HuH-7.5 (cell line): ENCODE measurements at places on chromosomes 13 and 19.

DNA sequence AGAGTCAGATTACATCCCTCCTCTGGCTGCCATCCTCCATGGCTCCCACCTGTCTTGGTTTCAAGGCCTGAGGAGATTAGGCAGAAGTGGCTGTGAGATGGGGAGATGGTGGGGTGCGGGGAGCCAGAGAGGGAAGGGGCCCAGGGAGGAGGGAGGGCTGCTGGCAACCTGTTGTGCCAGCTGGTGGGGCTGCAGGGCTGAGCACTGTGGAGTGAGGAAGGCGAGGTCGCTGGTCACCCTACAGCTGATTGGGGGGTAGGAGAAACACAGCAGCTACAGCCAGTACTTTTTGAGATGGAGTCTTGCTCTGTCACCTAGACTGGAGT lies 48.3 kb downstream of the CD320 start:
- DNase-seq = no peak

- peak; percentile 67 for DNase-seq
Measured at GRCh38 chr13:79861731-79862130, 380.8 kb downstream of the NDFIP2 start.

DNA sequence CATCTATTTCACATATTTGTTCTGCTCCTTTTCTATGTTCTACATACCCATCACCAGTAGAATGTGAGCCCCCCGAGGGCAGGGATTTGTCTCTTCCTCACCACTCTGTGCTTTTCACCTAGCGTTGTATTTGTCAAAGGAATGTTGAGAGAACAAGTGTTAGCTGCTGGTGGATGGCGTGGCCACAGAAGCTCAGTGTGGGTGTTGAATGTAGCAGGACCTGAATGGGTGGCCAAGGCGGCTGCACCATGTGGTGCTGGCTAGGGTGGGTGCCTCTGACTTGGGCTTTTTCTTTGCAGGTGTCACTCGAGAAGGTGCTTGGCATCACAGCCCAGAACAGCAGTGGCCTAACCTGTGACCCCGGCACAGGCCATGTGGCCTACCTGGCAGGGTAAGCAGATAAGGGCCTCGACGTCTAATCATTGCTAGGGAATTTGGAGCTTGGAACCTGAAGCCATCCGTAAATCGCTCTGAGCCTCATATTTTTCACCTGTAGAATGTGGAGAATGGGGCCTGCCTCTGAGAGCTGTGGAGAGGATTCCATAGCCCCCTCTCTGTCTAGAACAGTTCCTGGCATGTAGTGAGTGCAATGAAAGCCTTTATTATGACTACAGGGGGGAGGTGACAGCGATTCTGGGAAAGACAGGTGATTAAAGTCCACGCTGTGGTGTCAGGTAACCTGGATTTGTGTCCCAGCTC lies 3.9 kb downstream of the WDR62 start:
- DNase-seq = no peak

DNA sequence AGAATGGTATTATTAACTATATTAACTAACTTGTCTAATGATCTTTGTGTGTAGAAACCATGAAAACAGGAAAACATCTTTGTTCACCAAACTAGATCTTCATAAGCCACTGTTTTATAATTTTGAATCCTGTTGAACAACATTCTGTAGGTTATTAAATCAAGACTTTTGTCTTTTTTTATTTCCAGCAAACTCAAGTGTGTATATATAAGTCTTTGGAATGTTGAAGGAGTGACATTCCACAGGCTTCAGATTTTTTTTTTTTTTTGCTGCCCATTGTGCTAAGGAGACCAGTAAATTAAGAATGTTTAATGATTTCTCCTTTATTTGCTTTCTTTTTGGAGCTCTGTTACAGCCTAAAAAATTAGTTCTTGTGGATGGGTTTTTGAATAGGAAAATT lies 89.6 kb downstream of the LMO7 start:
- DNase-seq = no peak

DNA sequence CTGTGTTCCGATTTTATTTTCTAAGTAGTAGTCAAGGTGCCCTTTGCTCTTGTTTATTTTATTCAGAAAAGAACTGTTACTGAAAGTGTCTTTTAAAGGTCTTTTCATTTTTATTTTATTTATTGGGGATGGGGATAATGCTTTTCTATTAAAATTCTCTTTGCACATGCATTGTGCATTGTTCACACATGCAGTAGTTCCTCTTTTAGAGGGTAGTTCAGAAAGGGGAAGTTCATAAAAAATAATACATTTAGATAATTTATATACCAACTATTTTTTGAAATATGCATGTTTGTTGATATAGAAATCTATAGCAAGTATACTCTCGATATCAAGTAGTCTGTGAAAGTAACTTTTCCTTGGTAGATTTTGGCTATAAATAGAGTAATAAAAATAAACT lies 3.5 kb downstream of the GPC5 start:
- no peak for DNase-seq

DNA sequence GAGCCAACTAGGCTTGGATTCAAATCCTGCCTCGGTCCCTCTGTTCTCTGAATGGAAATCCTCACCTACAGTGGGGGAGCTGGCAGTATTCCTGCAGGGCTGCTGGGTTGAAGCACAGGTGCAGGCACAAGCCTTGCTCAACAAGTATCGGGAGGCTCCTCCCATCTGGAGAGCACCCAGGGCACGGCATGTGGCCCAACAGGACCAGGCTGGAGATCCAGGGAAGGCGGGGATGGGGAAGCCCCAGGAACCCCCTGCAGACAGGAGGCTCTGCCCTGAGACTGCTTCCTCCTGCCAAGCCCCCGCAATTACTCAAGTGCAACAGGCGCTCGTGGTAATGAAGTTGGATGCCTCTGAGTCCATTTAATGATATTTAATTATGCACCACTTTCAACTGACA lies 128.0 kb upstream of the VSTM2B start:
- no peak for DNase-seq

DNA sequence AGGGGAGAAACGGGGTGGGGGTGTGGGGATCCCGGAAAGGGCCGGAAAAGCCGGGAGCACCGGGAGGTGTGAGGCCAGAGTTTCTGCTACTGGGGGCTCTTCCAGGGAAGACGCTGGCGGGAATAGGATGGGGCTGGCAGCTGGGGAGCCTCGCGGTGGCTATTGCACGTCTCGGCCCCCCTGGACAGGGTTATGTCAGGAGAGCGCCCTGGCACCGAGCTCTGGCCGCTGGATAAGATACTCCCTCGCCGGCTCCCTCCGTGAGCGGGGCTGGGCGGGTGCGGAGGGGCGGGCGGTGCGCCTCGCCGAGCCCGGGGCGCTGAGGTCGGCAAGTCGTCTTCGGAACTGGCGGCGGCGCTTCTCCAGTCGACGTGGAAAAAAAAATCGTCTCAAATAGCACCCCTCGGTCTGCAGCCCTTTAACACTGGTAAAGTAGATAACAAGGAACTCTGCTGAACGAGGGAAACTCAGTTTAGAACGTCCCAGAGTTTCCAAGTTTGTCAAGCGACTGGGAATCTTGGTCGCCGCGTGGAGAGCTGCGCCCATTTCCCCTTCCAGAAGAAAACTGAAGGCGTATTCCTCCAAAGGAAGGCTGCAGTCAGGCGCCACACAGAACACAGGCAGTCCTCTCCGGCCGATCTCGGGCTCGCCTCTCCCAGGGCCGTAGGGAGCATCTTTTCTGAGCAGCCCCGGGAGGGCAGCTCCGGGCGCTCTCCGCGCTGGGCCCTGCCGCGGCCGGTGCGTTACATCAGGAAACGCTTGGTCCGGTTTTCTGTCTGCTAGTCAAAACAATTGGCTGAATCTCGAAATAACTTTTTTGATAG lies 115.1 kb downstream of the KCNRG start:
- DNase-seq = peak; percentile 65

GRCh38 chr19:51572908-51573307 lies 1.8 kb downstream of the ZNF175 start:
- no peak for DNase-seq

DNA sequence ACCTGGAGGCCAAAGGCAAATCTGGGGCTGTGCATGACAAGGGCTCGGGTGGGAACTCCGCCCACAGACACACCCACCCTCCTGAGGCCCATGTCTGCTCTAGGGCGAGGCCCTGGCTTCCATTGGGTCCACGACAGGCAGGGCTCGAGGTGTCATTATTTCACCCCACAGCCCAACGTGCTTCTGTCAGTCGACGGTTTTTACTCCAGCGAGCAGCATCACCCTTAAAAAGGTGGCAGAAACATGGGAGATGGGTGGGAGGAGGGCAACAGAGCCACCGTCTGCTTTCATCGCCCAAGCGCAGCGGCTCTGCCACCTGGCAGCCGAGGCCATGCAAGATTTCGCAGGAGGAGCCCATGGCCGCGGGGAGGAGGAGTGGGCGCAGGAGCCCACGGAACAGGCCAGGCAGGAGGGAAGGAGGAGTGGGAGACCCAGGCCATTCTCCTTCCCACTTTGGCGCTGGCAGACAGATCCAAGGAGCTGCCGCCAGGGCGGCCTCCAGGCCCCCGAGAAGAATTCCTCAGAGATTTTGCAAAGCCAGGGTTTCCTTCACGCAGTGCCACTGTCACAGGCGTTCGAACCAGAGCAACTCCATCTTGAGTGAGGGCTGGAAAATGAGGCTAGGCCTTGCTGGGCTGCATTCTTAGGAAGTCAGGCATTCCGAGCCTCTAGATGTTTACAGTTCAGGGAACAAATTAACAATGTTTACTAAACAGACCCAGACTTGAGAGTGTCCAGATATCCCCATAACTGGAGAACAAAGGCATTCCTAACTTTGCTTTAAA lies 49.3 kb upstream of the TUBGCP3 start:
- no peak for DNase-seq

DNA sequence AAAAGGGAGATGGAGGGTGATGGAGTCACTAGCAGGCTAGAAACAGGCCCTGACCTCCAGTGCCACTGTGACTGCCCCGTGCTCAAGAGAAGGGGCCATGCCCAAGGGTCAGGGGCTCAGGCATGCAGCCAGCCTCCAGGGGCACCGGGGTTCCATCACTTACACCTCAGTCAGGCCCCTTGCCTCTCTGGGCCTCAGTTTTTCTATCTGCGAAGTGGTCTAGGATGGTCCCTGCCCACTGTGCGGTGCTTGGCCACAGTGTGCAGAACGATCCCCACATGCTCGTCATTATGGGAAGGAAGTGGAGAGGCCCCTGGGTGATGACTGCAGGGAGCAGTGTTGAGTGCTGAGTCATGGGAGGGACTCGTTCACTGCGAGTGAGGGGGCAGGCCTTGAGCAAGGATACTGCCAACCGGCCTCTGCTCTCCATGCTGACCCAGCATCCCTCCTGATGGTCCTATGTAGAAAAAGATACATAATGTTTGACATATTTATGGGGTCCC lies 23.1 kb downstream of the TMED1 start:
- DNase-seq = no peak

- no peak for DNase-seq
Measured at GRCh38 chr13:66492479-66492878, 737.7 kb downstream of the PCDH9 start.

DNA sequence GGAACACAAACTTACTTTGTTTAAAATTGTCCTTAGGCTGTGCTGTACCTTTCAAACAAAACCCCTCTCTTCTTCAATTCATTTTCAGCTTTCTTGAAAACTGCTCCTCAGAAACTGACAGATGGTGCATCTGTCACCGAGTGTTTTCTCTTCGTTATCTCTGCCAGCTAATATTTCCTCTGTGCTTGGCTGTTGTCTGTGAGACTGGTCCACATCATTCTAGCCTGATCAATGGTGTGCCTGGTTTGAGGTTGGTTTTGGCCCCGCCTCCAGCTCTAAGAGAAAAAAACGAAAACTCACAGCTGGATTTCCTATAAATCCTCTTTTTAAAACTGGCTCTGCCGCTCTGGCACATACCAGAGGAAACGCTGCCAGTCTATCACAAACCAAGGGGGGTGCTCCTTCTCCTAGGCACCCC lies 79.7 kb downstream of the STARD13 start:
- DNase-seq = no peak

GRCh38 chr13:113883314-113883811 lies 19.5 kb upstream of the GAS6 start:
- no peak for DNase-seq

DNA sequence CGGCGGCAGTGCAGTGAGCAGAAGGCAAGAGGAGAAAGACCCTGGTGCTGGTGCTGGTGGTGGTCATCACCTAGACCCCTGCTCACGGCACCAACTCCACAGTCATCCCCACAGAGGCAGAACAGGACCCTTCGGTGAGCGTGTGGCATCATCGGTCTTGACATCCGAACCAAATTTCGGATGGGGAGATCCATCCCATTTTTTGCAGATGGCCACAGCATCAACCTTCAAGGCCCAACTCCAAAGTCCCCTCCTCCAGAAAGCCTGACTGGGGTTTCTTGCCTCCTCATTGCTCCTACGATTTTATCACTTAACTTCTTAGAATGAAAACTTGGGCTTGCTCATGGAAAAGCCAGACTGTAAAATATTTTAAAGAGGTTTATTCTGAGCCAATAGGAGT lies 8.7 kb upstream of the KLK12 start:
- no peak for DNase-seq

- no peak for DNase-seq
Measured at GRCh38 chr13:66365101-66365500, 865.0 kb downstream of the PCDH9 start.

GRCh38 chr13:23654111-23655110 lies 84.2 kb downstream of the TNFRSF19 start:
- DNase-seq = no peak

GRCh38 chr13:24894972-24895300 lies 131.0 kb downstream of the RNF17 start:
- no peak for DNase-seq

GRCh38 chr13:64674126-64674525 lies 2556.0 kb downstream of the PCDH9 start:
- DNase-seq = no peak

DNA sequence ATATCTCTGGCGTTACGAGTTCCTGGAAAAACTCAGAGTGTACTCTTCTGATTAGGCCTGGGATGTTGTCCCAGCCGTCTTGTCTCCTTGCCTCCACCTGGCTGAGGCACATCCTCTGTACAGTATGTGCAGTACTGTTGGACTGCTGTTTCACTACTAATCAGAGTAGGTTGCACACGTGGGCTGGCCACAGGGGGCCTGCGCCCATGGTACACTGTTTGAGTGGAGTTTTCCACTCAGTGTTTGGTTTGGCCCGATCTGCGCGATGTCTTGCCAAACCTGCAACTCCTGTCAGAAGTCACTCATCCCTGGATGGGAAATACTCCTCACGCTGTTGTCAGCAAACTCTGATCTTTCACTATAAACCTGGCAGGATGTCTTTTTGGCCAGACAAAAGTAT lies 189.6 kb upstream of the CSNK1A1L start:
- no peak for DNase-seq

DNA sequence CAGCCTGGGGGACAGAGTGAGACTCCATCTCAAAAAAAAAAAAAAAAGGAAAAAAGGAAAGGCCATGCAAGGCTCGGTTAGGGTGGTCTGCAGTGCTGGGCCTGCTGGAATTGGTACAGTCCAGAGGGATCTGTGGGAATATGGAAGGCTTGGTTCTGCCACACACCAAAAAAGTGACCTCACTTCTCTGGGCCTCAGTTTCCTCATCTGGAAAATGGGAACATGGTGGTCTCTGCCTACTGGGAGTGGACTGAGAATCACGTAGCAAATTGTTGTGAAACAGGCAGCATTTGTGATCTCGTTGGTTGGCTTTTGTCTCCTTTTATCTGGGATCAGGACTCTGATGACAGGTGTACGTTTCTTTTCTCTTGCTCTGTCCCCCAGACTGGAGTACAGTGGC lies 7.5 kb downstream of the DNM2 start:
- DNase-seq = no peak

GRCh38 chr13:72314210-72314609 lies 413.2 kb downstream of the MZT1 start:
- no peak for DNase-seq

- DNase-seq = no peak
Measured at GRCh38 chr19:18991006-18991405, 42.3 kb downstream of the SUGP2 start.

- DNase-seq = no peak
Measured at GRCh38 chr19:48955308-48955958, 758 bp downstream of the BAX start.

- peak; percentile 94 for DNase-seq
Measured at GRCh38 chr19:913080-913748, at the start of gene R3HDM4. TSS of gene R3HDM4 (minus strand) at chr19:913219. CDS start at chr19:913157, 62 bp downstream.
